ENCODE measurements at places on chromosomes 6 and 20. TPM values are rescaled to one million over a fixed set of nuclear protein-coding genes. Genes with fewer than 3 reads are reported as not detected.

DNA sequence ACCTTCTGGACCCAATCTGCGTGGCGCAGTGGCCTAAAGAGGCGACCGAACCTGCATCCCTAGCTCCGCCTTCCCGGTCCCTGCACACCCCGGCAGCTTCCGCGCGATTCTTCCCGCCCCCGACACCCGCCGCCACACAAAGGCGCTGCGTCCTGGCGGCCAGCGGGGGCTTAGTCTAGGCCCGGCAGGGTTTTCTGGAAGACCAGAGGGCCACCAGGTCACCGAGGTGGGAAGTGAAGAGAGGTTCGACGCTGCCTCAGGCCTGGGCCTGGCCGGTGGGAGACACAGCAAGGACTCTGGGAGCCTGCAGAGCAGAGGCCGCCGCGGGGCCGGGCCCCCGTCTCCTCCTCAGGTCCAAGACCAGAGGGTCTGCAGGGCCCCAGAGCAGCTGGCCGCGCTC is 154.9 kb downstream of the OR2B2 start:
- DNase-seq: peak; percentile 75

DNA sequence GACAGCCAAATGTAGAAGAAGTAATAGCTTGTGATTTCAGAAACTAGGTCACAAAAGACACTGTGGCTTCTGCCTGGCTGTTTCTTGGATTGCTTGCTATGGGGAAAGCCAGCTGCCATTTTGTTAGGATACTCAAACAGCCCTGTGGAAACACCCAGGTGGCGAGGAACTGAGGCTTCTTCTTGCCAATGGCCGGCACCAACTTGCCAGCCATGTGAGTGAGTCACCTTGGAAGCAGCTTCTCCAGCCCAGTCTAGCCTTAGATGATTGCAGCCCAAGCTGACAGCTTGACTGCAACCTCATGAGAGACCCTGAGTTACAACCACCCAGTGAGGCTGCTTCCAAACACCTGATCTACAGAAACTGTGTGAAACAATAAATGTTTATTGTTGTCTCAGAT is 11.9 kb upstream of the KIAA1755 start:
- DNase-seq: peak; percentile 19

The SLC22A7 gene
- total RNA-seq: not detected

The ALDH8A1 gene
- 0.40 TPM for total RNA-seq

- no peak for DNase-seq
These were observed 14.0 kb upstream of the HLA-F start for GRCh38 chr6:29709188-29709587.

The UBE2J1 gene
- 52.9 TPM for total RNA-seq

DNA sequence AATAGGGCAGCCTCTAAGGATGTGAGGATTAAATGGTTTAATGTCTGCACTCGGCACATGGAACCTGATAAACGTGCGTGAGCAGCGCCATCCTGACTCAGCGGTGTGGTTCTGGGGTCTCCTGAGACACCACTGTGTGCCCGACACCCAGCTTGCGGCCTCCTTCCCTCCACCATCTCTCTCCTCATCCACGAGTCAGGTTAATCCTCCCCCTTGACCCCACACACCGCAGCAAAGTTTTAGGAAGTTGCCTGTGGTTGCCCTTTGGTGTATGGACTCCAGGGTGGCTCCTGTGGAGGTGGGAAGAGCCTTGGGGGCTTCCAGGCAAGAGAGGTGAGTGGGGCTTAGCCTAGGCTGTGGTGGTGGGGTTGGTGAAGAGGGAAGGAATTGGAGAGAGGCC is 68.2 kb downstream of the PHACTR3 start:
- DNase-seq: no peak

DNA sequence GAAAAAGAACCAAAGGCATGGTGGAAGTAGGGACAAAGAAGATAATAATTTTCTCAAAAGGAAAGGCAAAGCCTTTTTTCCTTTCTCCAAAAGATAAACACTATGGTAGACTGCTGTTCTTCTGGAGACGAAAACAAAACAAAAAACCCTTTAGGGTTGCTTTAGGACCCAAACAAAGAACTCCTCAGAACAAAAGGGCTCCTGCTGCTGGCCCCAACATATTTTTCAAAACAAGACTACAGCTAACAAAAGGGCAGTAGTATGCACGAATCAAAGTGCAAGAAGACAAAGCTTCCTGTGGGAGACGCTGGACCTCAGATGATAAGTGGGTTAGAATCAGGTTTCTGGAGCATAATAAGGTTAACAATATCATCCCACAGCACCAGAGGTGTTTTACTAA is 15.8 kb downstream of the NCOA5 start:
- DNase-seq: no peak

The MROH8 gene
- total RNA-seq: 3.3 TPM

The PRSS16 gene
- total RNA-seq: 37.1 TPM

DNA sequence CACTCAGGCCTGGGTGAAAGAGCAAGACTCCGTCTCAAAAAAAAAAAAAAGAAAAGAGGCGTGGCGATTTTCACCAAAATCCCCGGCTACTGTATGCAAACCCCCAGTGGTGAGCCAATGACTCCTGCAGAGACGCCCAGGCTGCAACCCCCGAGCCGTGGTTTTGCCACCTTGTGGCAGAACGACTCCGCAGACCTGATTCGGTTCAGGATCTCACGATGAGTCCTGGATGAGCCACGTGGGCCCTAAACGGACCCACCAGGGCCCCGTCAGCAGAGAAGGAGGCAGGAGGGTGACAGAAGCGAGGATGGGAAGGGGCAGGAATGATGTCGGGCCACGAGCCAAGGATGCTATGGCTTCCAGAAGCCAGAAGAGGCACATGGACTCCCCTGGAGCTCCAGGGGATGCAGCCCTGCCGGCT is 42.5 kb downstream of the SLC2A4RG start:
- no peak for DNase-seq

- no peak for DNase-seq
These were observed 87.0 kb upstream of the DST start for GRCh38 chr6:56729719-56730118.

GRCh38 chr6:21201637-21202350 is 391.8 kb upstream of the SOX4 start:
- no peak for DNase-seq

GRCh38 chr6:151514000-151514730 is 20.3 kb downstream of the CCDC170 start:
- no peak for DNase-seq

DNA sequence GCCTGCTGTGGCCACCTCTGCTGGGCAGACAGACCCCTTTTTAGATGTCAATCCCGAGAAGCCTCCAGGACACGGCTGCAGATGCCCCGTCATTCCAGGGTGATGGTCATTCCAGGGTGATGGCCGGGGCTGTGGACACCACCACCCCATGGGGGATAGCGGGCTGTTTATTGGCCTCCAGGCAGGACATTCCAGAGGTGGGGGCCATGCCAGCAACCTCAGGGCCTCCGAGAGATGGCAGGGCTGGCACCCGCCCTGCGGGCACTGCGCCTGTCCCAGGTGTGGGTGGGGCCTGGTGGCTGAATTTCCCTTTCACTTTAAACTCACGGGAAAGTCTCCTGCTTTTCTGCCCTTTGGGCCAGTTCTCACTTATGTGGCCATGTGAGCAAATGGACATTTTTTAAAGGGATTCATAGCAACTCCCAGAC is 14.5 kb downstream of the COL9A3 start:
- no peak for DNase-seq

GRCh38 chr20:18018100-18018499 is 39.6 kb downstream of the OVOL2 start:
- DNase-seq: no peak

DNA sequence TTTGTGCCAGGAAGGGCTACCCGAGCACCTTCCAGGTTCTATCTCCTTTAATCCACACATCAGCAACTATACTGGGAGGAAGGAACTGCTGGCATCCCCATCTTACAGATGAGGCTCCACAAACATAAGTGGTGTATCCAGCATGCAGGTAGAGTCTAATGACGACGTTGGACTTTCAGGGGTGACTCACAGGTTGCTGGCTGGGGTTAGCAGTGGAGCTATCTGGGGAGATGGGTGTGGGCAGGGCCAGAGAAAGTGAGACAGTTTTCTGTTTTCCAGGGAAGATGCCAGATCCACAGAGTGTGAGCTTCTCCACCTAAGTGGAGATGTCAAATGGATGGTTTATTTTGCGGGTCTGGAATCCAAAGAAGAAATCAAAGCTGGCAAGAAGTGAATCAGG is 31.8 kb downstream of the CDH22 start:
- no peak for DNase-seq

The NTSR1 gene
- total RNA-seq: 0.76 TPM

DNA sequence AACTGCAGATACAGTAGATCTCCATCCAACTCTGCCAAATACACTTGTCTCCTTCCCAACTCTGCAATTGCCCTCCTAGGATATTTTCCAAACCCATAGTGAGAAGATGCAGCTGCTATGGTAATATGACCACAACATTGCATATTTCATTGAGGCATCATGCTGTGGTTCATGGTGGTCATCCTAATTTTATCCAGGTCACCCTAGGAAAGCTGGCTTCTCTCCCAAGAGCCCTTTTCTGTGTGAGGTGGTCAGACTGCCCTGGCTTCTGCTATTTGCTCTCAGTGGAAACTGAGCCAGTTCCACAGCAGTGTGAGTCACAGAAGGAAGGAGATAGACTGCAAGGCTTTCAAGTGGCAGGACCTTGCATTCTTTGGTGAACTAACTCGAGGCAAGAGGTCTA is 5.5 kb downstream of the OGFRL1 start:
- no peak for DNase-seq

The GNMT gene
- 4.3 TPM for total RNA-seq

- no peak for DNase-seq
These were observed 265.5 kb downstream of the DLL1 start for GRCh38 chr6:170025341-170025911.

DNA sequence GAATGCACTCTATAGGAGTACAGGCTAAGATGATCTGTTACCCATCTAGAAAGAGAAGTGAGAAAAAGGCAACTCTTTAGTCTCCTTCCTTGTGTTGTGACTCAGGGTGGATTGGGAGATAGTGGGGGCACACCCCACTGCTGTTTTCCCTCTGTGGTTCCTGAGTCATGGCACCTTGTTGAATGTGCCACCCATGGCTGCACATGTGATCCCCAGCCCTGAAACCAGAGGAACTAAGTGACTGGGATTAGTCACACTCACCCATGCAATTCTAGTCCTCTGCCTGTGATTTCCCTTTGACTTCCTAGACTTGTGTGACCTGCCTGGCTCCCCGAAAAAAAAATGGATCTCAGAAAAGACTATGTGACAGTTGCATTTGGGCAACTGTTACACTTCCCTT is 48.6 kb upstream of the HTR1B start:
- DNase-seq: no peak

DNA sequence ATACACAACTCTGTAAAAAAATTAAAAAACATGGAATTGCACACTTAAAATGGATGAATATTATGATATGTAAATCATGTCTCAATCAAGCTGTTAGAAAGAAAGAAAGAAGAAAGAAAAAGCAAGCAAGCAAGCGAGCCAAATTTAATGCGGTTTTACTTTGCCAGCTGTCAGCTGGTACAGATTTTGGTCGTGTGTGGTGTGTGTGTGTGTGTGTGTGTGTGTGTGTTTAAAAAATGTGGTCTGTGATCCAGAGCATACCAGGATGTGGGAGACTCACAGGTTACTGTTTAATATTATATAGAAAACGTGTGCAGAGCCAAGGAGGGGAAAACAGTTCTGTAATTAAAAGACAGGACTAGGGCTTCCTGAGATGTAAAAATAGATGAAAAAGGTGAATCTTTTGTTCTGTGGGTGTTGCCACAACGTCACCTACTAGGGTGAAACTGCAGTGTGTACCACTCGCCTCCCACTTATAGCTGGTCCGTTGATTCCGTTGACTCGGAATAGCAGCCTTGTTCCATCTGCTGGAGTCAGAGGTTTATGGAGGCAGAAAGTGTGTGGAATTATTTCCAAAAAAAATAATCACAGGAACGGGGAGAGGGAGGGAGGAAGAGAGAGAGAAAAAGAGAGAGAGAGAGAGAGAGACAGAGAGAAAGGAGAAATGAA is 197.7 kb downstream of the BCAS1 start:
- DNase-seq: no peak

The GPR63 gene
- 4.1 TPM for total RNA-seq

The RAET1L gene
- total RNA-seq: not detected

The ARFGEF3 gene
- 11.6 TPM for total RNA-seq

GRCh38 chr6:24854077-24854666 is 55.5 kb upstream of the ARMH2 start:
- no peak for DNase-seq

The ZNF165 gene
- total RNA-seq: 6.7 TPM

GRCh38 chr6:117600008-117600743 is 2.1 kb downstream of the GOPC start:
- no peak for DNase-seq

The TRDN gene
- not detected for total RNA-seq

The TRIM40 gene
- total RNA-seq: not detected

GRCh38 chr20:50580016-50580747 is 70.0 kb downstream of the PTPN1 start:
- peak; percentile 60 for DNase-seq

GRCh38 chr6:159682295-159682694 is 10.7 kb downstream of the SOD2 start:
- no peak for DNase-seq

DNA sequence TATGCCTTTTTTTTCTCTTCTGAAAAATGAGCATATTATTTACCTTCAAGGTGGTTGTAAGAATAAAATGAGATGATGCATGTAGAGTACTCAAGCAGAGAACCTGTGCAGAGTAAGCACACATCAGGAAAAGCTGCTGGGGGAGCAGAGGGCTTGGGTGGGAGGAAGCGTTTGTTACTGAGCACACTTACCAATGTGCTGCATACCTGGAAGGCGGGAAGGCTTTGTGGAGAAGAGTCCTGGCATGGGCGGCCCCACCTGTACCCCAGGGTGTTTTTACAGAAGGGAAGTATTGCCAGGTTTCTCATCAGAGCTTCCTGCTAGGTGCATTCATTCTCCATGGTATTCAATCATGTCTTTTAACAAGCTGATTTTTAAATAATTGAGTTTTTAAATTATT is 52.9 kb downstream of the CSE1L start:
- DNase-seq: no peak

The VGLL2 gene
- total RNA-seq: not detected

DNA sequence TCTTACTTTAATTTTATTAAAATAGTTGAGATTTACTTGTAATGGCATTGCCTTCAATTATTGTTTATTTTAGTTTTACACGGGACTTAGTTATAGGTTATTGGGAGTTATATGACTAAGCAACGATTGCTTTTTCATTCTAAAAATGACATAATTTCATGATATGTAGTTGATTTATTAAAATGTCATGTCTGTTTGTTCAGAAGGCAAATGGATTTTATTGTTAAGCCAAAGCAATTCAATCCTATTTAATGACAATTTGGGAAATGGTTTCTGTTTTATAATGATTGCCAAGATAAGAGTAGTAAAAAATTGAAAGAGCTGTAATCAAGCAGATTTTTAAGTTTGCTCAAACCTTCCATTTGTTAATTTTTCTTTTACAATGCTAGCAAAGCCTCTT is 74.7 kb downstream of the PHACTR2 start:
- DNase-seq: no peak

The HSPA1L gene
- total RNA-seq: 1.5 TPM

GRCh38 chr6:11994875-11995461 is 17.1 kb upstream of the HIVEP1 start:
- no peak for DNase-seq

DNA sequence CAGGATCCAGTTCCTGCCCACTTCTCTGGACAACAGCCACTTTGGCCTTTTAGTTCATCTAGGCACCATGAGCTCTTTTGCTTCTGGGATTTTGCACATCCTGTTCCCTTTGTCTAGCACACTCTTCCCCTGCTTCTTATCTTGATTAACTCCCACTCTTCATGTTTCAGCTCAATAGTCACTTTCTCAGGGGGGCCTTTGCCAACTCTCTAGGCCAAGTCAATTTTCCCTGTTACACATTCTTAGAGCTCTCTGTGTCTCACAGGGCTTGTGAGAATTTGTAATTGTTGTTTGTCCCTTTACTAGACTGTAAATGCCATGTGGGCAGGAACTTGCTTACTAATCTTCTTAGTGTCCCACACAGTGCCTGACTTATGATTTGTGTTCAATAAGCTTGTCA is 58.1 kb upstream of the EPB41L1 start:
- DNase-seq: no peak

The C20orf202 gene
- total RNA-seq: not detected
